Hematopoietic multipotent progenitor cell (in vitro differentiated cells): ENCODE measurements at places on chromosomes 2 and 18.

DNA sequence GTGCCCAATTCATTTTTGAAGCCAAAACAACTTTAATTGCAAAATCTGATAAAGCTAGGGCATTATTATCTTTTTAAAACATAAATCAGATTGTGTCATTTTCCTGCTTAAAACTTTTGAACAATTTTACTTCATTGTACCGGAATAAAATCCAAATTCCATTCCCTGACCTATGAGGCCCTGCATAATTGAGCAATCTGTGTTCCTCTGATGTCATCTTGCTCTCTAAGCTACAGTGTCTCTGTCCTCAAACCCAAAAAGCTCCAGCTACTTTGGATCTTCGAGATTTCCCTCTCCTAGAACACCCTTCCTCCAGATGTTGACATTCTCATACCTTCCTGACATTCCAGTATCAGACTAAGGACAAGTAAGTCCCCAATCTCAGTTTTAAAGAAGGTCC lies 395.9 kb downstream of the LRATD1 start:
- no peak for DNase-seq

DNA sequence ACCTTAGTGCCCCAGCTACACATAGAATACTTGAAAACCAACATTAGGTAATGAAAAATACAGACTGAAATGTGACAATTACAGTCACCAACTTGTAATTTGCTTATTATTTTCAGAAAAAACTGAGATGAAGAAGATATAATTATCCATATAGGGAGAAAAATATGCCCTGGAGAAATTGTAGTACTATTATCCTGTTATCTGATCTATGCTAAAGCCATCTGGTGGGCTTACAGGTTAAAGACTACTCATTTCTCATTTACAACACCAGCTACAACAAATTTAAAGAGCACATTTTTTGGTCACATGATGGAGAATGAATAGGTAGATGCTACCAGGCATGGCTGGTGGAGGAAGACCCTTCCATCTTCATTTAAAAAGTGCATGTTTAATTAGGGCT lies 79.6 kb upstream of the NYAP2 start:
- no peak for DNase-seq

DNA sequence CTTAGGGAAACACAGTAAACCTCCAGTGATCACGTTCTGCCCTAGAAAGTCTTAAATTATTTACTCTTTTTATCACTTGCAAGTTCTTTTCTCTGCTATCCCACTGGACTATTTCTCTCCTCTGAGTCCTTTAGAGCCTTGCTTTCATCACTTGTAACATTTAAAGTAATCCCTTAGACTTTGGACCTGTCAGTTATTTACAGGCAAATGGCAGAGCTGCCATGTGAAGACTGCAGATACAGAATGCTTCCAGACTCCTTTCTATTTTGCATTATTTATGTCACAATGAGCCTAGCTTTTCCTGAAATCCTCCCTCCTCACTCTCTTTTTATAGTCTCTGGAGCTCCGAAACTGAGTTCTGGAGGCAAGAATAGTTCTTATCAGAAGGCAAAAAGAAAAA lies 325.6 kb upstream of the TRIB2 start:
- no peak for DNase-seq

DNA sequence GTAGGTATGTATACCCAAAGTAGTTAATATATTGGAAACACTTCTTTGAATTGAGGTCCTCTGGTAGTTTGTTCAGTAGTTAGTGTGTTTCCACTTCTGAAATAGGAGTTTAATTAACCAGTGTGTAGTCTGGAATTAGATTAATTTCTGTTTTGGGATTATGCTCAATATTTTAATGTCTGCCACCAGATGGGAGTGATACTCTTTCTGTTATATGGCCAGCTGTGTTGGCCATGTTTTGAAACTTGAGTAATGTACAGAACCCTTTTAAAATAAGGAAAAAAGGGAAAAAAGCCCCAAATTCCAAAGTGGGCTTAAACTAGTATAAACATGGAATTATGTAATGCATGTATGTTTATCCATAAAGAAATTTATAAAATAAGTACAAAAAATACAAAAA lies 147.7 kb downstream of the CTNNA2 start:
- DNase-seq = no peak

DNA sequence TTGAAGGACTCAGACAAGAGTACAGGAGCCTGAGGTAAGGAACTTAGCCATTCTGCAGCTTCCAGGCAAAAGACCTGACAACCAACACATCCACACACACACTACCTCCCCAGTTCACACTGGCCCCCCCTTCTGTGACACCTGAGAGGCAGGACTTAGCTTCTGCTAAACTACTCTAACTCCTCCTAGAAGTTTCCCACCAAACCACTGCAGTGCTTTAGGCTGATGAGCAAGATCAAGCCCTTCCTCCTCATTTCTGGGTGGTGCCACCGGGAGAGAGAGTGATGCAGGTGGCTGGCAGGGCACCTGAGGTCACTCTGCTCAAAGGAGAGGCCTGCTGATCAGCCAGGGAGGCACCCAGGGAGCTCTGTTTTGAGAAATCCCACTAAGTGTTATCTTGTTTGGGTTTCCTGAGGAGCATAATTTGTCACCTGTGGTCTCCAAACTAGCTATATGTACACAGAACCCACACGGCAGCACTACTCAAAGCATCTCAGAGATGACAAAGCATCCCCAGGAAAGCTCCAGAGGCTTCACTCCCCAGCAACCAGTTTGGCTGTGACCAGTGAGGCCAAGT lies 188.4 kb downstream of the MYO5B start:
- DNase-seq = no peak

DNA sequence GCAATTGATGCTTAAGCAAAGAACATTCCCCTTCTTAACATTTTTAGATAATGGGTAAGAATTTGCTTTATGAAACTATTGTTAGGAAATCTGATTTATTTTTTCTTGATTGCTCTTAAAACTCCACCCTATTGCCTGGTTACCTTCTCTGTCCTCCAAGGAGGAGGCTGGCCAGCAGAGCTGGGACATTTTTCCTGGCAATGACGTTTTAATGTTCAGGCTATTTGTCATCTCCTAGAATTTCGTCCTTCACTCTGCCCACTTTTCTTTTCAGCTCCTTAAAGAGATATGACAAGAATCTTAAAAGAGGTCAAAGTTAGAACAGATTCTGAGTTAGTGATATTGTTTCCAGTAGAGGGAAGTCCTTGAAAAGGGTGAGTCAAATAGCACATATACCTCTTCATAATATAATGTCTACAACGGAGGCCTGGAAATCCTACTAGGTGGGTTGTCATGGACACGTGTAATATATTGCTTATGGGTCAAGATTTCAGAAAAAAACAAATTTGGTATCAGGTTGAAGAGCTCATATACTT lies 141.0 kb downstream of the CMPK2 start:
- DNase-seq = no peak

DNA sequence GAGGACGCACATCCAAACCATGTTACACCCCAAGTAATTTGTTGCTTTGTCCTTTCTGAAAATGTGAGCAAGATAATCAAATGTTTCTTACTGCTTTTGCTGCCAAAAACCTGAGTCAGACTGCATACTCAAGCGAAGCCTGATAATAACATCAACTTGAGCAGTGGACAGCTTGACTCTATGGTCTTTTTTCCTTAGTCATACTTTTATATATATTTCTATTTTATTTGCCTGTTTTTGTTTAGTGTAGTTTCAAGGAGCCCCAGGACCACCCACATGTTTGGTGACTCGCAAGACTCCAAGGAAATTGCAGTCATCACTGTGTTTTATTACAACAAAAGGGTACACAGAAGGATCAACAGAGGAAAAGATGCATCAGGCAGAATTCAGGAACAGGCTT lies 688.4 kb upstream of the PIK3C3 start:
- no peak for DNase-seq

GRCh38 chr2:196125596-196125995 lies 45.8 kb downstream of the STK17B start:
- no peak for DNase-seq

DNA sequence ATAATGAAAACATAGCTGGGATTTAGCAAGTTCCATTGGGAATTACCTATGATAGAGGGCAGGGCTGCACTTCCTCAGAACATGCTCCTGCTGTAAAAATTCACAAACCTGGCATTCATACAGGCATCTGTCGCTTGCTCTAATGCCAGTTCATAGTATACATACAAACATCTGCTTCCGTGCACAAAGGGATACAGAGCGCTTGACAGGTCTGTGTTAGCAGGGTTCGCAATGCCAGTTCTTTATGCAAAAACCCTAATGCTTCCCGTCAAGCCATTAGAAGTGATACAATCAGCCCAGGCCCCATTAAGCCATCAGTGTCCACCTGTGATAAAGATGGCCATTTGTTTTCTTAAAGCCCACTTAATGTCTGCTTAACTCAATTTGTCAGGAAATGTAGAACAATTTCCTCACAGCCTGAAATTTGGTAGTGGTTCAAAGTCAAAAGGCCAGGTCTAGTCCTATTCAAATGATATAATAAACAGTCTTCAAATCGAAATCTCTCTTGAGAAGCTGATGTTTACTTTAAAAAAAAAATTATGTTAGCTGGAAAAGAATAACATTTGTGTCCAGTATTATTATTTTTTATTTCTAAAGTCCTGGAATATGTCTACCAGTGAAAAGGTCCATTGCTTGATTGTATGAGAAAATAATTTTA lies 556.3 kb downstream of the ARHGAP15 start:
- no peak for DNase-seq

- no peak for DNase-seq
These were observed 20.5 kb downstream of the KIAA1328 start for GRCh38 chr18:36849288-36850006.

DNA sequence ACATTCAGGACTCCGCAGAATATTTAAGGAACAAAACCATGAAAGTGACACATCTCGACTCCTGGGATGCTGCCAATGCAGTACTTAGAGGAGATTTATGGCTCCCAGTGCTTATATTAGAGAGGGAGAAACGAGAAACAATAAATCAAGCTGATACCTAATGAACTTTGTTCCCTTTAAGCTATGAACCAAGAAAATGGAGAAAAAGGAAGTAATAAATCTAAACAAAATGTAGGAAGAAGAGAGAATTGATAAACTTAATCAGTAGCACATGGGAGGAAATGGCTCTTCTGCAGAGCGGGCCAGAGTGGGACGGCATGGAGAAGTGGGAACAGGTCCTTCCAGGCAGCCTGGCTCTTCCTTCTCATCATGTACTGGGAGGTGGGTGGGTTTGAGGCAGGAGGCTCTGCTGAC lies 42.7 kb downstream of the NPPC start:
- DNase-seq = no peak

DNA sequence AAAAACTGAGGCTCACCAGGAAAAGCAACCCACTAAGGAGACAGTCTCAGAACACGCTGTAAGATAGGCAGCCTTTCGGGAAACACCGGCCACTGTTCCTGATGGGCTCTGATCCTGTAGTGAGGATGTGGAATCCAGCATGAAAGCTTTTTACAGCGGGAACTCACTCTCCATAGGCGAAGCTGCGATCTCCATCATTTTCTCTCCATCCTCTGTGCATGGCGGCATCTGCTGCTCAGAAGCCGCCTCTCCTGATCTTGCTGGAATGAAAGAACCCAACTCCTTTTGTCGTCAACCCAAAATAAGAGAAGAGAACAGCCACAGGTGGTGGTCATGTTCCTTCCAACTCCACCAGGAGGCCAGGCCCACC lies 49.9 kb downstream of the TMEM18 start:
- no peak for DNase-seq

GRCh38 chr2:82182270-82182669 lies 1877.7 kb upstream of the LRRTM1 start:
- DNase-seq = no peak

DNA sequence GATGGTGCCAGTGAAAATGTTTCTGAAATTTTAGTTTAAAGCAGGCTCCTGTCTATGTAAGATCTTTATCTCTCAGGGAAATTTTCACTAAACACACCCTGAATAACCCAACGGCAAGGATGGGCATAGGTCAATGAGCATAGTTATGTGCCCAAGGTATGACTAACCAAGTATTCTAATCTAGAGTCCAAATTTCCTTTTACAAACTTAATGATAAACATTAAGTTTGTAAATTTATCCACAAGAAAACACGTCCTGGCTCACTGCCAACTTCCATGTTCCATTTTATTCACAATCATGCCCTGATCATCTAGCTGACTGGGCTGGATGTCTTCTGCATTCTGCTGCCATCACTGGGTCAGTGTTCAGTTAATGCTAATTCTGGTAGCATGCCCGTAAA lies 151.2 kb downstream of the SRBD1 start:
- DNase-seq = no peak

- DNase-seq = no peak
These were observed 371.3 kb upstream of the HS6ST1 start for GRCh38 chr2:128689971-128690370.

- no peak for DNase-seq
These were observed 7.8 kb upstream of the ANXA4 start for GRCh38 chr2:69734035-69734611.

DNA sequence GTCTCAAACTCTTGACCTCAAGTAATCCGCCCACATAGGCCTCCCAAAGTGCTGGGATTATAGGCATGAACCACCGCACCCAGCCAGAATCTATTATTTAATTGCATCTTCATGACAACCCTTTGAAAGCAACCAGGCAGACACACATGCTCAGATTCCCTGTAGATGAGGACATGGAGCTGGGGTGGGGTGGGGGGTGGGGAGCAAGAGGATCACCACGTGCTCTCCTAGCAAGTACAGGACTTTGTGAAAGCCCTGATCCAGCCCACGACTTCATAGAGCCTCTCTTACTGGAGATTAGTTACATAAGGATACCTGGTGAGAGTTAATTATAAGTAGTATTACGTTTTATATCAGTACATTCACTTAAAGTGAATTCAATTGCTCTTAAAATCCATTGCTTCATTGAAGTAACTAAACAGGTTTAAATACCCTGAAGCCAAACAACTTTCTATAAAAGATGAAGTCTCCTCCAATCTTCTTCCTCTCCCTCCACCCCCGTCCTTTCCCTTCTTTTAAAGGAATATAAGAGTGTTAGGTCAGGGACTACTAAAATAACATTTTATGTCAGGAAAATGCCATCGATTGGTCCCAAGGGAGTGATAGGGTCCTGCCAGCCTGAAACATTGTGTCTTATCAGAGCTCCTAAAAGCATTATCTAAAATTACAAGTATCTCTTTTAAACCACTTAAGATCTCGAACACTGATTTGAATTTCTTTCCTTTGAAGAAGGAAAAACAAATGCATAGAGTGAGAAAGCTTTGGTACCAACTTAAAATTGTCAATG lies 123.9 kb downstream of the EPHA4 start:
- DNase-seq = no peak

DNA sequence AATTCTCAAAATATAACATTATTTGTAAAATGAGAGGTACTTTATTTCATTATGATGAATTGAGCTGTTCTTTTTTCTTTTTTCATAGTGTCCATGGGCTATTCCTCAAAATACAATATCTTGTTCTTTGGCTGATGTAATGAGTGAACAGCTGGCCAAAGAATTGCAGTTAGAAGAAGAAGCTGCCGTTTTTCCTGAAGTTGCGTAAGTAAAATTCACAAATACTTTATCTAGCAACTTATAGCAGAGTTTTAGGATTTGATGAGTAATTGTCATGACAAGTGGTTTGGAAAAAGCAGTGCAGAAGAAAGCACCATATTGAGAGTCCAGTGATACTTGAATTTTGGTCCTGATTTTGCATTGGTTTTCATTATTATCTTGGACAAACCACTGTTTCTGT lies 9.8 kb downstream of the RIOK3 start:
- no peak for DNase-seq
